Thoracic aorta (tissue), 2 donors: ENCODE measurements at places on chromosomes 12 and 14. TPM values are rescaled to one million over a fixed set of nuclear protein-coding genes. Genes with fewer than 3 reads are reported as not detected.

The CCDC196 gene
- total RNA-seq, result not detected

The CLEC6A gene
- total RNA-seq, result not detected

GRCh38 chr12:68557011-68557730, 53.5 kb upstream of the RAP1B start:
- H3K4me1 ChIP-seq, result no peaks in the 10 kb centered on the region
- no peaks in the 10 kb centered on the region for H3K36me3 ChIP-seq
- H3K4me3 ChIP-seq, result no peak overlapping the region
- no peak for DNase-seq

DNA sequence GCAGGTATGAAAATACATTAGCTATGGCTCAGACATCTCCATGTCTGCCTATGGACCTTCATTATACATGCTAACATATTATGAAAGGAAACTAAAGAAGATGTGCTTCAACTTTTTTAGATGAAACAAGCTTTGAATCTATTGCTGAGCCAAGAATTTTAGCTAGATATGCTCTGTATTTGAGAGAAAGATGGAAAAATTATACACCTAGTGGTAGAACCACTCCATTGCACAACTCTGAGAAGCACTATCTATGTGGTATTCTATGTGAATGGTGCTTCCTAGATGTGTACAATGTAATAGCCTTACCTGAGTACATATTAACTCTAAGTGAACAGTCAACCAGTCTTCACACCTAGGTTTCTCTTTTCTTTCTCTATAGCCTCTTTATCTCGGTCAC, 17.3 kb downstream of the EPYC start:
- H3K4me3 ChIP-seq, result no peak overlapping the region
- no peak for DNase-seq
- H3K36me3 ChIP-seq, result no peaks in the 10 kb centered on the region
- H3K4me1 ChIP-seq, result no peaks in the 10 kb centered on the region
